ENCODE measurements at places on chromosomes 3 and 15. TPM values are rescaled to one million over a fixed set of nuclear protein-coding genes. Genes with fewer than 3 reads are reported as not detected.

Gene NUP210
- total RNA-seq, result 26.7 TPM

Gene HYAL1
- 3.5 TPM for total RNA-seq

Gene FSD2
- total RNA-seq, result not detected

Gene ACAN
- 0.13 TPM for total RNA-seq

Gene SNRK
- total RNA-seq, result 19.3 TPM

DNA sequence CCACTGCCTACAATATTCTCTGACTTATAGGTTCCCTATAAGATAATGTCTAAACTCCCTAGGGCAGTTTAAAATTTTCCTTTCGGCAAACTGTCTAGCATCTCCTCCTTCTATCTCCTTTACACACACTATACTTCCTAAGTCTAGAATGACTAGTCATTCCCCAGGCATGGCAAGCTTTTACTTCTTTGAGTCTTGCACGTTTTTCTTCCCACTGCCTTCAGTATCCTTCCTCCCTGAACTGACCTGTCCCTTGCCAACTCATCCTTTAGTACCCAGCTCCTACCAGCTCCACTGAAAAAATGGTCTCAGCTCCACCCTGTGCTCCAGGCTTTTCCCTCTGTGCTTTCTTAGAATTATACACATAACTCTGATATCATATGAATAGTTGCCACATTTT, 93.8 kb upstream of the KBTBD8 start:
- no peak for DNase-seq

DNA sequence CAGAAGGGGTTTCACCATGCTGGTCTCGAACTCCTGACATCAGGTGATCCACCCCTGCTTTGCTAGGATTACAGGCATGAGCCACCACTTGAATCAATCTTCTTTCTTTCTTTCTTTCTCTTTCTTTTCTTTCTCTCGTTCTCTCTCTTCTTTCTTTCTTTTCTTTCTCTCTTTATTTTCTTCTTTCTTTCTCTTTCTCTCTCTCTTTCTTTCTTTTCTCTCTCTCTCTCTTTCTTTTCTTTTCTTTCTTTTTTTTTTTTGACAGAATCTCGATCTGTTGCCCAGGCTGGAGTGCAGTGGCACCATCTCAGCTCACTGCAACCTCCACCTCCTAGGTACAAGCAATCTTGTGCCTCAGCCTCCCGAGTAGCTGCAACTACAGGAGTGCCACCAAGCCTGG, 37.9 kb upstream of the PIK3CB start:
- DNase-seq, result no peak

DNA sequence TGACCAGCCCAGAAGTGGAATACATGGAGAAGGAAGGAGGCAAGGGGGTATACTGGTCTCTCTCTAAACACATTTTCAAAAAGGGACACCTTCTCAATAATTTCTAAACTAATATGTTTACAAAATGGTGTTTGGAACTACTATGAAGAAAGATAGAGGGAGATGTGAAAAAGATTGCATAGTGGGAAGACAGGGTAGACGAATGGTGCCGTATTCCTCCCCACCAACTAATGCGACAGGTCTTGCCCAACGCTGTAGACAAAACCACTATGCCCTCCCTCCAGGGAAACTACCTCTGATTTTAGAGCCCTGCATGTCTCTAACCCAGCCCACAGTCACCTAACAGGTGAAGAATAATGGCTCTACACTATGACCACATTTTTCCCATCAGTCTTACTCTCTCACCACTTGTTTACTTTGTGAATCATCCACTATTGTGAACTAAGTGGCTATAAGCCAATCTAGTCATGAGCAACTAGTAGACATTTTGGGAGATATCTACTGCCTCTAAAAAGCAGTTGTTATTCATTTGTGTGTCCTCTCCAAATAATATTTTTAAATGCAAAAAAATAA, 108.2 kb upstream of the UBE2E2 start:
- no peak for DNase-seq

GRCh38 chr3:120448756-120449155, 2.0 kb downstream of the FSTL1 start:
- no peak for DNase-seq

DNA sequence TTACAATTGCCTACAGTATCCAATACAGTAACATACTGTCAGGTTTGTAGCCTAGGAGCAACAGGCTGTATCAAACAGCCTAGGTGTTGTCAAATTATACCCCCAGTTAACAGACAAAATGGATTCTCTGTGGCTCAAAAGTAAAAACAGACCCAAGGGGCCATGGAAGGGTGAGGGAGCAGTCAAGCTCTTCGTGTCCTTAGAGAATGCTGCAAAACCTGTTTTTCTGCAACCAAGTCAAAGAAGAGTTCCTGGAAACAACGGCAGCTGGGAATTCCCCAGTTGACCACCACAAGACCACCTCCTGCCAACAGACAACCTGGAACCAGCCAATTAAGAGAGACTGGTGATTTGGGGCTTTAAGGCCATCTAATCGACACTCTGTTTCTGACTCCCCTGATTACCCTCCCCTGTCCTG, 11.1 kb upstream of the THUMPD3 start:
- peak; percentile 40 for DNase-seq

DNA sequence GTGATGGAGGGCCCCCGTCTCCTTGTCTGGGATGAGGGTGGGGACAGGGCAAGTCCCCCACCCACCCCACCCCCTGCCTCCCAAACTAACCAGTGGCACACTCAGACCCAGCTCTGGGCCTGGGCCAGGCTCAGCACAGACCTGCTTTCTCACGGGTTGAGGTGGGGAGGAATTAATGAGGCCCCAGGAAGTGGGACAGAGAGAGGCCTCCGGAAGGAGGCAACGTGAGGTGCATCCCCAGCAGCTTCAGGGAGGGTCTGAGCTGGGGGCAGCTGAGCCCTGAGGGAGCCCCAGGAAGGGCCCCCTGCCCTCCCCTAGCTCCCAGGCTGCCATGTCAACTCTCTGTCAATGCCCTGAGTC, 15.0 kb upstream of the GNAI2 start:
- no peak for DNase-seq

DNA sequence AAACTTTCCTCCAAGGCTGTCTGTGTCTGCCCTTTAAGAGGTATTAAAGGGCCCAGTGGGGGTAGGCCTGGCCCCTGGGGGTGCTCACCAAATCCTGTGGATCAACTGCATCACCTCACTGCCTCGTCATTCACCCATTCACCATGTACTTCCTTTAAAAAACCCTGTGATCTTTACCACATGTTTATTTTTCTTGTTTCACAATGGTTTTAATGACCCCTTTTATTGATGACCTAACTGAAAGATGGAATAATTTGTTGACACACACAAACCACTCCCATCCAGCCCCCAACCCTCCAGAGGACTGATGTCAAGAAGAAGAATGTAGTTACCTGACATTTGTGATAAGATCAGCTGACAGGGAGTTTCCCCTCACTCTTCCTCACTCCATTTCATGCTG, 40.8 kb downstream of the KCNAB1 start:
- DNase-seq, result no peak
